Cardiac muscle cell (in vitro differentiated cells and primary cell): ENCODE measurements at places on chromosomes 13 and 19. TPM values are rescaled to one million over a fixed set of nuclear protein-coding genes. Genes with fewer than 3 reads are reported as not detected.

DNA sequence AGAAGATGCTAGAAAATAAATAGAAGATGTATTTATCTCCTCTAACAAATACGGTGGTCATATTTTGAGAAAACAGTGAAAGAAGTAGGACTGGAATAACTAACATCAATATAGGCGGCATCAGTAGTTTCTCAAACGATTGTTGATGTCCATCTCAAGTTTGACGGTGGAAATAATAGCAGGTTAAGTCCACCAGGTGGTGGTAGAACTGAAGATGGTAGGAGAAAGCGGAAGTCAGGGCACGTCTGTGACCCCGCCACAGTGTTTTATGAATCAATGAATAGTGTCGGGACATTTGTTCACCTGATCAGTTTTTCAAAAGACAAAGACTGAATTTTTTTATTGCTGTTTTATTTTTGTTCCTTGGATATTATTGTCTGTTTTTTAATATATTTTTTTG lies 706.4 kb upstream of the SLC10A2 start:
- no peak overlapping the region for H3K4me3 ChIP-seq
- H3K36me3 ChIP-seq, result no peaks in the 10 kb centered on the region
- no peaks in the 10 kb centered on the region for H3K27me3 ChIP-seq
- H3K4me1 ChIP-seq, result peaks cover 5% of the 10 kb centered on the region
- no peak for DNase-seq
- no peak overlapping the region for H3K27ac ChIP-seq

DNA sequence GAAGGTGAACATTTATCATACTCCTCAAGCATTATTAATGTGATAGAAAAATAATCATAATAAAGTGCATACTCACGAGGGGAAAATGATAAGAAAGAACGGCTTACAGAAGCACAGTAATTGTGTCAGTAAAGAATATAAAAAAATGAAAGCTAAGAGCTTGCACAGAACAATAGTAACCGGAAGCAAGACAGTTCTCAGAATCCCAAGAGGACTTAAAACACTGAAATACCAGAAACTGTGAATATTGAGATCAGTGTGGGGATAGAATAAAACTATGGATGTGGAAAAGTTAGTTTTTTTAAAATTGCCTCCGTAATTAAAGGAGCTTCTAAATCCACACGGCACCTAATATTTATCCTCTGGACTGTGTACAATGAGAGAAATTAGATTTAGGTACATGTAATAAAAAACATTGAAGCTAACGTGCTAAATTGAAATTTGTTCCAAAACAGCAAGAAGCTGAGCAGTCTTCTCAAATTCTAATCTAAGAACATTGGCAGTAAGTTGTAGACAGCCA lies 482.7 kb downstream of the SLITRK6 start:
- peak; percentile 33 for DNase-seq
- H3K27ac ChIP-seq, result no peak overlapping the region

- H3K36me3 ChIP-seq, result no peaks in the 10 kb centered on the region
- no peak overlapping the region for H3K4me3 ChIP-seq
- H3K27me3 ChIP-seq, result no peaks in the 10 kb centered on the region
- no peak for DNase-seq
Observed at GRCh38 chr19:5832527-5833216, 6.8 kb downstream of the FUT6 start.

- H3K4me1 ChIP-seq, result peaks cover 2% of the 10 kb centered on the region
- no peaks in the 10 kb centered on the region for H3K36me3 ChIP-seq
- peak overlapping the region; percentile 36 for H3K4me3 ChIP-seq
- peak; percentile 32 for DNase-seq
- H3K27ac ChIP-seq, result no peak overlapping the region
Observed at GRCh38 chr19:55087542-55087901, 11.9 kb downstream of the EPS8L1 start.

DNA sequence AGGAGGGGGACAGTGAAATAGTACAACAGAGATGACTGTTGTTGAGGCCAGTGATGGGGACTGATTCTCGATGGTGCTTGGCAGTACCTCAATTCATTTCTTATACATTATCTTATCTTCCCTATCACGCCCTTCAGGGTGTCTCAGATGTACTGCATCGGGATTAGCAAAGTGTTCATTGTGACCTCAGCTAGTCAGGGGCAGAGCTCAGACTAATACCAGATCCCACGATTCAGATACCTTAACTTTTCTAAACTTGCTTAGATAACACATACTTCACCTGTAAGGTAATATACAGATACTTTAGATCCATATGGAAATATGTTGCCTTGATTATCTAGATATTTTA lies 720.6 kb downstream of the EFNB2 start:
- no peaks in the 10 kb centered on the region for H3K36me3 ChIP-seq
- H3K27me3 ChIP-seq, result no peaks in the 10 kb centered on the region
- H3K4me3 ChIP-seq, result no peak overlapping the region
- no peak overlapping the region for H3K27ac ChIP-seq

- no peak for DNase-seq
- H3K27me3 ChIP-seq, result no peaks in the 10 kb centered on the region
- H3K36me3 ChIP-seq, result no peaks in the 10 kb centered on the region
- H3K4me1 ChIP-seq, result peaks cover 10% of the 10 kb centered on the region
- no peak overlapping the region for H3K27ac ChIP-seq
- no peak overlapping the region for H3K4me3 ChIP-seq
Observed at GRCh38 chr13:110006304-110006703, 219.9 kb upstream of the IRS2 start.

IL17D gene
- total RNA-seq, result 28.5 and 30.4 TPM in 2 replicates

- H3K4me1 ChIP-seq, result peaks cover 26% of the 10 kb centered on the region
- H3K27me3 ChIP-seq, result no peaks in the 10 kb centered on the region
- peaks cover 27% of the 10 kb centered on the region for H3K36me3 ChIP-seq
- no peak for DNase-seq
- H3K4me3 ChIP-seq, result no peak overlapping the region
- H3K27ac ChIP-seq, result no peak overlapping the region
Observed at GRCh38 chr13:45527699-45528462, 63.1 kb downstream of the COG3 start.

ZNF814 gene
- 13.6 and 14.8 TPM in 2 replicates for total RNA-seq

CYP2A6 gene
- 0.42 TPM in 1 of 2 replicates, not detected in the other for total RNA-seq

DNA sequence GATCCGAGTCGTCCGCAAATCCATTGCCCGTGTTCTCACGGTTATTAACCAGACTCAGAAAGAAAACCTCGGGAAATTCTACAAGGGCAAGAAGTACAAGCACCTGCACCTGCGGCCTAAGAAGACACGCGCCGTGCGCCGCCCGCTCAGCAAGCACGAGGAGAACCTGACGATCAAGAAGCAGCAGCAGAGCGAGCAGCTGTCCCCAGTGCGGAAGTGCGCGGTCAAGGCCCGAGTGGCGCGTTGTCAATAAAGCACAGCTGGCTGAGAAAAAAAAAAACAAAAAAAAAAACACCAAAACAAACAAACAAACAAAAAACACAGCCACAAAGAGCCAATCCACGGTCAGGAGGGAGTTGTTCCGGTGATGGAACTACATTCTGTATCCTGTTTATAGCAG lies 4.7 kb upstream of the GNA15 start:
- no peaks in the 10 kb centered on the region for H3K4me1 ChIP-seq
- H3K4me3 ChIP-seq, result no peak overlapping the region

ZBTB45 gene
- 22.8 and 26.3 TPM in 2 replicates for total RNA-seq

METTL21C gene
- total RNA-seq, result not detected in 2 replicates

DNA sequence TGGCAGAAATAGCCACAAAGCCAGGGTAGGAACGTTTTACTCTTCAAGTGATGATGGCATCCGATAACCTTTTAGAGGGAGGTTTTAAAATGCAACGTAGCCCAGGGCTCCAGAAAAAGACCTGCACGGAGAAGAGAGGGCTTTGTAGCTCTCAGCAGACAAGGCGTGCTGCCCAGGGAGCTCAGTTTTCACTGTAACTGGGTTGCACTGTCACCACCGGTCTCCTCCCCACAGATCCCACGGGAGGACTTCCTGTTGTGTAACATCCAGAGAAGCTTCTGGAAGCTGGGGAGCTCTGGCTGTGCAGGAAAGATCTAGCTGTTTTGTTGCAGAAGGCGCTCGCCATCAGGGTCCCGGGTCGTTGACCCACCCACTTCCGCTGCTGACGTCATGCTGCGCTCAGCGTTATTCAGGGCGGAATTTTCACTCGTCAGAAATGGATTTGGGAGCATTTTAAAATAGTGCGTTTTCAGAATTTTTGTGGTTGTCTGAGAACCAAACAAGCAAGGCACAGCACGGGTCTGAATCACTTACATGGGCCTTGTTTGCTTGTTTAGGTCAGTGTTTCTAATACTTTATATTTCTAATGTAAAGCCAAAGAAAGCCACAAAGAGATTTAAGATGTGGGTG lies 50.8 kb downstream of the ATP11A start:
- peak; percentile 71 for DNase-seq
- no peak overlapping the region for H3K4me3 ChIP-seq
- H3K27me3 ChIP-seq, result no peaks in the 10 kb centered on the region

- H3K4me1 ChIP-seq, result peaks cover 24% of the 10 kb centered on the region
- no peak overlapping the region for H3K27ac ChIP-seq
- no peak overlapping the region for H3K4me3 ChIP-seq
- no peaks in the 10 kb centered on the region for H3K27me3 ChIP-seq
- DNase-seq, result no peak
Observed at GRCh38 chr13:99282264-99283231, 24.4 kb upstream of the GPR18 start.

GRCh38 chr13:24233351-24233901 lies 72.9 kb downstream of the SPATA13 start:
- peak; percentile 59 for DNase-seq
- H3K4me1 ChIP-seq, result peaks cover 7% of the 10 kb centered on the region
- H3K27ac ChIP-seq, result no peak overlapping the region
- H3K36me3 ChIP-seq, result no peaks in the 10 kb centered on the region
- H3K4me3 ChIP-seq, result no peak overlapping the region

ADPRHL1 gene
- 112 and 118 TPM in 2 replicates for total RNA-seq

DNA sequence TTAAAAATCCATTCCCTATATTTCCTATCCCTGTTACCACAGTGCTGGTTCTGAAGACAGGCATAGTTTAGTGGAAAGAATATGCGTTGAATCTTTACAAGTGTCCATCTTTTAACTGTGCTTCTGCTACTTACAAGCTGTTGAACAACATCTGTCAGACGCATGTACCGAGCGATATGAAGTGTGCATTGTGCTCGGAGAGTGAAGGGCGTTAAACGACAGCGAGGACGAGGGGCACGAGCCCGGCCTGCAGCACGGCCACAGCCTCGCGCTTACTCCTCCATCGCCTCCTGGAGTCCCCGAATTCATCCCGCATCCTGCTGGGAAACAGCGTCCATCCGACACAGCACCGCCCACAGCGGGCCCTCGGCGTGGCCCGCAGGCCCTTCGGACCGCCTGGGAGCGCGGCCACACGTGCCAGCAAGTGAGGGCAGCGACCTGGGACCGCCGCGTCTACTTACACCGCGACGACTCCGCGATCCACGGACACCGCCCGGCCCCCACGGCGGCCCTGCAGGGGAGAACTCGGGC lies 514 bp downstream of the PCID2 start:
- H3K36me3 ChIP-seq, result peaks cover 3% of the 10 kb centered on the region
- peak; percentile 59 for DNase-seq
- H3K27ac ChIP-seq, result peak overlapping the region; percentile 98
- H3K4me1 ChIP-seq, result peaks cover 33% of the 10 kb centered on the region
- H3K4me3 ChIP-seq, result peak overlapping the region; percentile 81
- no peaks in the 10 kb centered on the region for H3K27me3 ChIP-seq

DNA sequence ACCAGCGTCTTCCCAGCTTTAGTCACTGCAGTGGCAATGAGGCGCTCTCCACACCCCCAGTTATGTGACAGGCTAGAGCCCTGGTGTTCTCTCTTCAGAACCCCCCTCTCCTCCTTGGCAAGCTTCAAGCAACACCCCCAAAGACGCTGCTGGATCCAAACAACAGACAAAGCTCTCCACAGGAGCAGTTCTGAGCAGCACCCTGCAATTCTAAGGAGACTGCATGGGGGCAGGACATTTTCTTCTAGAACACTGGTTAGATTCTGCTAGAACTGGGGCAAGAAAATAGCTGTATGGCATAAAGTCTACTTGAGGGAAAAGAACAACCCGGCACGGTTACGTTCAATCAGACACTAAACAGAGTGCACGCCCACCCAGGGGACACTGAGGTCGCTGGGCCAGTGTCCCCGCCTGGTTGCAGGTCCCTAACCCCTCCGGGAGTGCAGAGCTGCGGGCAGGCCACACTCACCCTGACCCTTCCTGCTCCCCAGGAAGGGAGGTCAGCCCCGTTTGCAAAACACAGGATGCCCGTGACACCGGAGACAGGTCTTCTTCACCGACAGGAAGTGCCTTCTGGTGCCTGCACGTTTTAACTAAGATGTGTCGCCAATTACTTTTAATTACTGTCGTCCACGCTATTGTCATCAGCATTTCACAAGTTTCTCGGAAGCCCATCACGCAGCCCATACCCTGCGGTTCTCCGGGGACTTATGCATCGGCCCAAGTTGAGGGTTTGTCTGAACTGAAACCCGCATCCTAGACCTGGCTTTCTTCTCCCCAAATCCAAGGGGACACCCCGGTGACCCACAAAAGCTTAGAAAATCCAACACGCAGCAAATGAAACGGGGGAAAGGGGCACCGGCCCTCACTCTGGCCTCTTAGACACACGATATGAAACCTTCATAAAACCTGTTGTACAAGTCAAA lies 943 bp downstream of the GJB6 start:
- peaks cover 69% of the 10 kb centered on the region for H3K27me3 ChIP-seq
- no peak overlapping the region for H3K27ac ChIP-seq
- no peaks in the 10 kb centered on the region for H3K4me1 ChIP-seq
- peak overlapping the region; percentile 39 for H3K4me3 ChIP-seq

ZNF229 gene
- 3.9 and 6.6 TPM in 2 replicates for total RNA-seq

- no peak for DNase-seq
- no peaks in the 10 kb centered on the region for H3K27me3 ChIP-seq
- no peaks in the 10 kb centered on the region for H3K4me1 ChIP-seq
Observed at GRCh38 chr13:63433546-63434150, 2018.0 kb upstream of the PCDH20 start.

DNA sequence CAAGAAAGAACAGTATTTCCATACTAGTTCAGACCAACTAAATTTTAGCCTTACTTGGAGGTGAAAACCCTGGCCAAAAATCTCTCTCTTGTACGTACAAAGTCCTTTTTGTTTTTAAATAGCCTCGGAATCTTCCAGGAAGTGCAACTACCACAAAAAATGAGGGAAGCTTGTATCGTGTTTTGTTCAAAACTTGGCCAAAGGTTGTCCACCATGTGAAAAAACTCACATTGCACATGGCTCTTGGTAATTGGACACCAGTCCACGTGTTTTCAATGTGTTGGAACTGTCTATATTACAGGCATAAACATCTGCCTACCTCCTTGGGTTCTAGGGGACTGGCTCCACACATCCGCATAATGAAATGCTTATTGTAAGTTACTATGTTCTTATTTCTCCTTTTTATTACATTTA lies 15.2 kb upstream of the STRN4 start:
- H3K27ac ChIP-seq, result no peak overlapping the region
- peak; percentile 81 for DNase-seq
- H3K4me1 ChIP-seq, result no peaks in the 10 kb centered on the region
- H3K36me3 ChIP-seq, result no peaks in the 10 kb centered on the region

GRCh38 chr19:36605877-36606478 lies 865 bp downstream of the ZNF382 start:
- peak overlapping the region; percentile 61 for H3K4me3 ChIP-seq
- no peaks in the 10 kb centered on the region for H3K27me3 ChIP-seq
- H3K36me3 ChIP-seq, result peaks cover 25% of the 10 kb centered on the region
- peaks cover 6% of the 10 kb centered on the region for H3K4me1 ChIP-seq
- H3K27ac ChIP-seq, result peak overlapping the region; percentile 80
